ENCODE measurements at places on chromosomes 6 and 20.

DNA sequence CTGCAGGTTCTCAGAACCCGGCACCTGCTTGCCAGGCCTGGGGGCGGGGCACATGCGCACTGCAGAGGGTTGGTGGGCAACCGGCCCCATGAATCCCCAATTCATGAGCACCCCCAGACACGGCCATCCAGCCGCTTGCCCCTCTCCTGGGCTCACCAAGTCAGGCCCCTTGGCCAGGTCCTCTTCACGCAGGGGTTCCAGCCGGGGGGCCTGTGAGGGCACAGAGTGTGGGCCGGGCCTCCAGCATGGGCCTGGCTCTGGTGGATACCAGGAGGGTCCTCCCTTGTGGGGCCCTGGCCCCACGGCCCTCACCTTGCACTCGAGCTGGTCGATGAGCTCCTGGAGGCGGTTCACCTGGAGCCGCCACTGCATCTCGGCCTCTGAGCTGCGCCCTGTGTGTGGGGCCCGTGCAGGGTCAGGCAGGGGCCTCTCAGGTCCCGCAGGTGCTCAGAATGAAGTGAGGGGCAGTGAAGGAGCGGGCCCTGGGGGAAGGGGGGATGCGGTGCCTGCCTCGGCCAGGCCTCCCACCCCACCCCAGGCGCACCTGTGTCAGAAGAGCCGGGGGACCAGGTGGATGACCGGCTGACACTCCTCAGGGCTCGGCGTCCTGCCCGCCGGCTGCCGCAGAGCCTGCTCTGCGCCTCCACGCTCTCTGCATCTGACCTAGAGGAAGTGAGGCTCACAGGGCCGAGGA is 2.6 kb upstream of the C20orf144 start:
- DNase-seq: no peak

DNA sequence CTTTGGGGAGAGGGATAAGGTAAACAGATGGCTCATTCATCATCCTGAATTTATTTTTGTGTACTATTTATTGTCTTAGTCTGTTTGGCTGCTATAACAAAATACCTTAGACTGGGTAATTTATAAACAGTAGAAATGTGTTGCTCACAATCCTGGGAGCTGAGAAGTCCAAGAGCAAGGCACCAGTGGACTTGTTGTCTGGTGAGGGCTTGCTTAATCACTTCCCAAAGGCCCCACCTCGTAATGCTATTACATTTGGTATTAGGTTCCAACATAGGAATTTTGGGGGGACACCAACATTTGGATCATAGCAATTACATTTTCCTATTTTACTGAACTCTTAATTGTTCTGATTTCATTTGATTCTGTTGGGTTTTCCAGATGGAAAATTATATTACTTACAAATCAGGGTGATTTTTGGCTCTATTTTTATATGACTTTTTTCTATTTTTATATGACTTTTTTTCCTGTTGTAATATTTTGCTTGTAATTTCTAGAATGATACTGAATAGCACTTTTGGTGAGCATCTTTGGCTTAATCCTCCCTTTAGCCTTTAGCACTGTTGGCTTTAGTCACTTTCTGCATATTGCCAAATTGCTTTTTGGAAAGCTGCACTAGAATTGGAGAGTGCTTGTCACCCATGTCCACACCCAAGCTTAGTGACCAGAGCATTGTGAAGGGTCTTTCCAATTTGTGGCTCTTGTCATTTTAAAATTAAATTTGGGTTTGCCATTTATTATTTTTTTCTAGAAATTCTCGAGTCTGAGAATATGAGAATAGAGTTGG is 43.7 kb upstream of the TULP4 start:
- DNase-seq: no peak

DNA sequence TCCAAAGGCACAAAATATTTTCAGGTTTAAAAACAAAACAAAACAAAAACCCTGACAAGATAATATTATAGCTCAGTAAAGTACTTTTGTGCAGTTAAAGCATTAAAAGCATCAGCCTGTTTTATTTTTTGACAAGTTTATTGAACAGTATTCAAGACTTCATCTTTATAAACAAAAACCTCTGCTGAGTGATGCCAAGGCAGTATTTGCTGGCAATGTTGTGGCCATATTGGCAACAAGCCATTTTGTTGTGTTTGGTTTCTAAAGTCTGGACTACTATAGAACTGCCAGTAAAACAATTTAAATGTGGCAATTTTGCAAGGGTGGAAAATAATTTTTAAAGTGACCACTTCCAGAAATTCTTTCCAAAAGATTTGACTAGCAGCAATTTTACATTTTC is 15.9 kb downstream of the CPNE1 start:
- DNase-seq: peak; percentile 42

DNA sequence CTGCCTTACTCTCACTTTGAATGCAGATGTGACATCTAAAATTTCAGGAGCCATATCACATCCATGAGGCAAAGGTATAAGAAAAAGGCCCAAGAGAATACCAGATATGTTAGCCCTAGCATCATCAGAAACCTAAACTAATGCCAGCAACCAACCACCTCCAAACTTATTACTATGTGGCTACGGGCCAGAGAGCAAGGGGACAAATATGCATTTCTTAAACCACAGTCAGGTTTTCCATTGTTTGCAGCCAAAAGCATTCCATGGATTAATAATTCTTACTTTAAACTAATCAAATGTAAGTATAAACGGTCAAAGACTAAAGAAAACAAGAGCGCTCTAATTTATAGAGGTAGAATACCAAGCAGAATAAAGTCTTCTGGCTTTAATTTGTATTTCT is 84.7 kb downstream of the TASP1 start:
- DNase-seq: no peak

DNA sequence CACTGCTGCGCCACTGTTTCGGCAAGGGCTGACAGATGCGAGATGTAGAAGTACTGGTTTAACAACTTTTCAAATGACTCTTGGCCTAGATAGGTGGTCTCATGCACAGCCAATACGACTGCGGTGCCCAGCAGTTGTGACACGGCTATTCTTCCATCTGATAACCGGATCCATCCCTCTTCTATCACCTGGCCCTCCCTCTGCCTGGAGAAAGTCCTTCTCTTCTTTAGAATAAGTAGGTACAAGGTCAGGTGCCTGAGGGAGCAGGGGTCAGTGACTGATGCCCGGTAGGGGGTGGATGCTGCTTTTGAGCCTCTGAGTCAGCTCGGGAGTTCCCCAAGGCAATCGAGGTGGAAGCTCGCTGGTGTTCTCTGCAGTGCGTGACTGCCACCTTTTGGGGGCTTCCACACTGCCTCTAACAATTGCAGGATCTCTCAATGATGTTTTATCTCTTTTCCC is 166.8 kb upstream of the GRIK2 start:
- no peak for DNase-seq

GRCh38 chr6:16243055-16243454 is 4.7 kb downstream of the GMPR start:
- peak; percentile 46 for DNase-seq

- DNase-seq: no peak
Measured at GRCh38 chr6:131787766-131788712, 19.8 kb upstream of the ENPP1 start.

DNA sequence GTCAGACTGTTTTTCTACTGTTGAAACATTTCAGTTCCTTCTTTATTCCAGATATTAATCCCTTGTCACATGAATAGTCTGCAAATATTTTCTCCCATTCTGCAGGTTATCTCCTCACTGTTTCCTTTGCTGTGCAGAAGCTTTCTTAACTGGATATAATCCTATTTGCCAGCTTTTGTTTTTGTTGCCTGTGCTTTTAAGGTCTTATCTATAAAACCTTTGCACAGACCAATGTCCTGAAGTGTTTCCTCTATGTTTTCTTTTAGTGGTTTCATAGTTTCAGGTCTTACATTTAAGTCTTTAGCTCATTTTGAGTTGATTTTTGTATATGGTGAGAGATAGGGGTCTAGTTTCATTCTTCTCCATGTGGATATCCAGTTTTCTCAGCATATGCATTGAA is 19.2 kb downstream of the NCOA6 start:
- DNase-seq: no peak

DNA sequence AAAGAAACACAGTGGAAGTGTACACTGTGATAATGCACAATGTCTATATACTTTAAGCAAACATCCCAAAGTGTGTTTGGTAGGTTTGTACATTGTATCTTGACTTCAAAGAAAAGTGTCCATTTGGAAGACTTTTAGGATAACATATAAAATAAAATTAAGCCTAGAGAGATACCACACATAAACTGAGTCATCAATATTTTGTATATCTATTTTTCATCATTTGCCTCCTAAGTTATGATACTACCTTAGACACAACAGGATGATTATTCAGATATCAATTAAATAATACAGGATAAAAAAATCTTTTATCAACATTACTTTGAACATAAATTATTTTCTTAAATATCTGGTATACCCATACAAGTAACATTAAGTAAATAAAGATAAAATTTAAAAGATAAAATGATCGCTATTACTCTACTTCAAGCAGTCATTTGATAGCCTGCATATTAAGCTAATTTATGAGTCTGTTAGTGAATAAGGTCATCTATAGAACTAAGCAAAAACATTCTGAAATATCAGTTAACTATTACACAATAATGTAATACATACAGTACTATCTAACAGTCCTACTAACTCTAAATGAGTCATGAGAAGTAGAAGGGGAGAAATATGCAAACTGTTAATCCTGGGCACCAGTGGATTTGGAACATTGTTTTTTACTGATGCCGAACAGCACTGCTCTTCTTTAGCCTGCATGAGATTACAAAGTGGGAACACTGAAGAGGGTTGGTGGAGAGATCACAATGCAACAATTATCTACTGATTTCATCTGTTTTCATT is 158.4 kb upstream of the SIM1 start:
- DNase-seq: no peak

- no peak for DNase-seq
Measured at GRCh38 chr6:3347247-3347646, 88.5 kb downstream of the PSMG4 start.

DNA sequence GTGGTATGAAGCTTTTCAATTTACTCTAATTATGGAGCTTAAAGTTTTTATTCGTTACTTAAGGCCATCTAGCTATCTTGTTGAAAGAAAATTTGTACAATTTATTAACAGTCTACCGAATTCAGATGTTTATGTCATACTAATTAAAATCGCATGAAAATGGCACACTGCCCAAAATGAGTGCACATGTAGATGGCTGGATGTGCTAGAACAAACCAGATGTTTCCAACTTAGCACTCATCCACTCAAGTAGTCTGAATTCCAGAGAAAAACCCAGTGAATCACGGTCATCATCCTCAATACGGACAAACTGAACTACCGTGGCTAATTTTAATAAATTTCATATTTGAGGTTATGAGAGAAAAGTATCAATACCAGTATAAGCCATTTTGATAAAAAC is 70.4 kb downstream of the COL12A1 start:
- no peak for DNase-seq

DNA sequence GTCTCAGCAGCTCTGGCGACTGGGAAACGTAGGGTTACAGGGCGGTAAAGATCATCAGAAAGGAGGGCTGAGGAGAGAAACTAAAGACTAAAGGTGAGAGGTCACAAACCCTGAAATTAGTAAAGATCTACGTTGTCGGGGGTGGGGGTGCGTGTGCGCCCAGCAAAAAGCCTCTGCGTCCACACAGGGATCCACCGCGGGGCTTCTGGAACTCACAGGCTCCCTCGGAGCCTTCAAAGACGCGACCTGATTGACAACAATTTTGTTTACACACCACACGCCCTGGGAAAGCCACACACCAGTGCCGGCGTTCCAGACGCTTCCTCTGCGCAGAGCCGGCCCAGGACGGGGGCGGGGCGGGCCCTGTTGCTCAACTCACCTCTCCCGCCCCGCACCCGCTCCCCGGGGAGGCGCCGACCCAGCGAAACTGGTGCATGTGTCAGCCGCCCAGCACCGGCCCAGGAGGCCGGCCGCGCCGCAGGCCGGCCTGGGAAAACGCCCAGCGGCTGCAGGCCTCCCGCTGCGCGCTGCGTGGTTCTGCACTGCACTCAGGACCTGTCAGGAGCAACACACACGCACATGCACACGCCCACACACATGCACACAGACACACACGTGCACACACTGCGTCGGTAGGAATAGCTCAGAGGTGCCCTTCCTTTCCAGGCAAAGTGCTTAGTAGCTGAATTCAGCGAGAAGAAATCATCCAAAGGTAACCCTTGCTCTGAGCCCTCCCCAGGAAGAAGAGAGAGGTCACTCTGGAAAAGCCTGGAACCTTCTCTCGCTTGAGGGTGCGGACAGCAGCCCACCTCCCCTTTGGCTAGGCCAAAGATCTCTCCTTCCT is 57.2 kb upstream of the ARID1B start:
- peak; percentile 66 for DNase-seq

GRCh38 chr20:39983655-39984054 is 705.4 kb downstream of the MAFB start:
- DNase-seq: no peak

DNA sequence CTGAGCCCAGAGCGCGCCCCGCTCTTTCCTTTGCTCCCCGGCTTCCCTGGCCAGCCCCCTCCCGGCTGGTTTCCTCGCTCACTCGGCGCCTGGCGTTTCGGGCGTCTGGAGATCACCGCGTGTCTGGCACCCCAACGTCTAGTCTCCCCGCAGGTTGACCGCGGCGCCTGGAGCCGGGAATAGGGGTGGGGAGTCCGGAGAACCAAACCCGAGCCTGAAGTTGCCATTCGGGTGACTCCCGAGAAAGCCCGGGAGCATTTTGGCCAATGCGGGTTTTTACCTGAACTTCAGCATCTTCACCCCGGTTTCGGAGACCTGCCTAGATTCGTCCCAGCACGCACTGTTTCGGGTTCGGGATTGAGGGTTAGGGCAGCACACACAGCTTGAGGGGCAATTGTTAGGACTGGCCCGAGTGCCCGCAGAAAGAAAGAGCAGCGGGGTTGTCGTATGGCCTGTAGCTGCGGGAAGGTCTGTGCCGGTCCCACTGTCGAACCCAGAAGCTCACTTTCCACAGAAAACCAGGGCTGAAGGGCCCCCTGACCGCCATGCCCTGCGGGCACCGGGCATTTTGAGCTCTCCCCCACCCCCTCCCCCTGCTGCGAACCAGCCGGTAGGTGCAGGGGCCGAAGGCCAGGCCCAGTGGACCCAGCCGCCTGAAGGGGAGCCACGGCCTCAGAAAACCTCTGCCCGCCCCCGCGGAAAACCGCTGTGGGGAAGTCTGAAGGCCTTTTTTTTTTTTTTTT is 2.1 kb downstream of the FOXP4 start:
- DNase-seq: no peak

GRCh38 chr20:1894471-1894950 is 696 bp upstream of the SIRPA start:
- DNase-seq: peak; percentile 75

DNA sequence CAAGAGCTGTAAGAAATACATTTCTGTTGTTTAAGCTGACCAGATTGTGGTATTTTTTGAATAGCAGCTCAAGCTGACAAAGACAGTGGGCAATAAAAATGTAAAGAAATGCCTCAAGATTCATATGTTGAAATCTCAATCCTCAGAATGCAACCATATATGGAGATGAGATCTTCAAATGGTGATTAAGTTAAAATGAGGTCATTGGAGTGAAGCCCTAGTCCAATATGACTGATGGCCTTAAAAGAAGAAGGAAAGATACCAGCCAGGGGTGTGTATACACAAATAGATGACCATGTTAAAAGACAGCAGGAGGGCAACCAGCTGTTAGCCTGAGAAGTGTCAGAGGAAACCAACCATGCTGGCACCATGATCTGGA is 7.1 kb upstream of the DDO start:
- no peak for DNase-seq
